Fibroblast of skin of right quadriceps (primary cell): ENCODE measurements at places on chromosomes 4 and X.
A peak's percentile ranks its signal among the peaks of the same experiment; 100 is the strongest.

DNA sequence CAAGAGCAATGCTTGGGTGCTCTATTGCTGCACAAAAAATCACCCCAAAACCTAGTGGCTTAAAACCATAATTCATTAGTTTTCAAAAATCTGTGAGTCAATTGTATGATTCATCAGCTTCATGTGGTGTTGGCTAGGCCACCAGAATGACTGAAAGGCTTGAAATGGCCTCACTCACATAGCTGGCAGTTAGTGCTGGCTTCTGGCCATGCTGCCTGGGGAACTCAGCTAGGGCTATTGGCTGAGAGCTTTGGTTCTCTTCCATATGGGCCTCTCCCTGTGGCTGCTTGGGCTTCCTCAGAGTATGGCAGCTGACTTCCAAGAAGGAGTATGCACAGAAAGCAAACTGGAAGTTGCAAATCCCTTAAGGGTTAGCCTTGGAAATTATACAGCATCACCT lies 3.1 kb upstream of the MTMR1 start:
- DNase-seq: peak; percentile 92

GRCh38 chr4:42655921-42656678 lies 805 bp downstream of the ATP8A1 start:
- no peak for DNase-seq

DNA sequence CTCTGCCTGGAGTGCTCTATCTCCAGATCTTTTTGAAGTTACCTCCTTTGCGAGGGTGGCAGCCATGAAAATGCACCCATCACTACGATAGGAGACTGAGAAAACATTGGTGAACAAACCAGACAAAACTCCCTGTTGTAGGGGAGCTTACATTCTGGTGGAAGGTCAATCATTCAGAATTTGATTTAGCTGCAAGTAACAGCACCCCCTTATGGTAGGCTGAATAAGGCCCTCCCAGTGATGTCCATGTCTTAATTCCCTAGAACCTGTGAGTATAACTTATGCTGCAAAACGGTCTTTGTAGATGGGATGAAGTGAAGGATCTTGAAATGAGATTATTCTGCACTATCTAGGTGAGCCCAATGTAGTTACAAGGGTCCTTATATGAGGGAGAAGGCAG lies 5.6 kb upstream of the TEC start:
- DNase-seq: no peak

DNA sequence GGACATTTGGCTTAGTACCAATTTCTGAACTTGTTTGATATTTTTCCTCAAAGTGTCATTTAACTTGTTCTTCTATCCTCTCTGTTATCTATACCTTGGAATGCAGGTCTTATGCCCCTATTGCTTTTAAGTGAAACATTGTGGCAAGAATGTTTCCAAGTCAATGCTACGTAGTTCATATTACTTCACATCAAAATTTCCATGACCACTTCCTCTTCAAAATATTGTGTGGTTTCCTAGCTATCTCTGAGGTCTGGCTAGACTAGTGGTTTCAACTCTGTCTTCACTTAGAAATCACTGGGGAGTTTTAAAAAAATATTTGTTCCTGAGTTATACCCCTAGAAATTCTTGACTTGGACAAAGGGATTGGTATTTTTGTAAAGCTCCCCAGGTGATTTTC lies 20.2 kb upstream of the RASGEF1B start:
- no peak for DNase-seq

DNA sequence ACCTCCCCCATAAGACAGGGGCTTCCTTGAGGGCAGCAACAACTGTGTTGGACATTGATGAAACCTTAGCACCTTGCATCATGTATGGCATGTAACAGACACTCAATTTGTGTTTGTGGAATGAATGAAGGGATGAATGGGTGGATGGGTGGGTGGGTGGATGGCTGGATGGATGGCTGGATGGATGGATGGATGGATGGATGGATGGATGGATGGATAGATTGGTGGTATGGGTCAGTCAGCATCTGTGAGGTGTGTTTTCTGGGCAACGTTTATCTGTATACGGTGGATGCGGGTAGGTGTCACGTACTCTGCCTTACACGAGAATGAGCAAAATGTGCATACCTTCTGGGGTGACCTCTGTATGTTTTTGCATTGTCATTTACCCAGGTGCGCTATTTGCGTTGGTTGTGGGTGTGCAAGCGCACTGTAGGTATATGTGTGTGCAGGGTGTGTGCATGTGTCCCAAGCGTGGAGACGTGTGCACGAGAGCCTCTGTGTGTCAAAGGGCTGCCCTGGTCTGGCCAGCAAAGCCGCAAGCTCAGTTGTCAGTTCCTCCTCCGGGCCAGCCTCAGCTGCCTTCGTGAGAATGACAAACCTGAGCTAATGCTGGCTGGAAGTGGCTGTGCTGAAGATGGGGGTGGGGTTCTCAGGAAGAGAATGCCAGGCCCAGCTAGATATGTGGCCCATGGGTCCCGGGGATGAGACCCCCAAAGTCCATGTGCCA lies 26.5 kb downstream of the ELF4 start:
- no peak for DNase-seq

DNA sequence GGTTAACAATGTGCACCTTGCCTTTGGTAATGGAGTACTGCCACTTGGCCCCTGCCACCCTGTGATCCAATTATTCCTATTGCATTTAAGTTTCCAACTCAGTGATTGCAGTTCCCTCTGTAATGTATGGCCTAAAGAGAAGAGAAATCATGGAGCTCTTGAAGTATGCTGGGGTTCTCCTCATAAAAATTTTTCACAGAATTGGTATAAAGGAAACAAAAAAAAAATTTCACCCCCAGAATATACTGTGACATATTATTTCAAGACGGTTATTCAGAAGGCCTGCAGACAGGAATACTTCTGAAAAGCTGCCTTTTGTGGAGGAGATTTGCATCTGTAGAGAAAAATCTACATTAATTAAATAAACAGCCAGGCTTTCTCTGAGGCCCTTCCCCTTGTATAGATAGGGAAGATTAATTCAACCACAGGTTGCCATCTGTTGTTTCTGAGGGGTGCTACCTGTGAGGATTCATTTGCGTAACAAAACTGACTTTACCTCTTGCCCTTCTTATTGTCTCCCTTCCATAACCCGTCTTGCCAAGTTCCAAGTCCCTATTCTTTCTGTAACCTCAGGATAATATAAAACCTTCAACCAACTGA lies 94.8 kb upstream of the LANCL3 start:
- DNase-seq: no peak

DNA sequence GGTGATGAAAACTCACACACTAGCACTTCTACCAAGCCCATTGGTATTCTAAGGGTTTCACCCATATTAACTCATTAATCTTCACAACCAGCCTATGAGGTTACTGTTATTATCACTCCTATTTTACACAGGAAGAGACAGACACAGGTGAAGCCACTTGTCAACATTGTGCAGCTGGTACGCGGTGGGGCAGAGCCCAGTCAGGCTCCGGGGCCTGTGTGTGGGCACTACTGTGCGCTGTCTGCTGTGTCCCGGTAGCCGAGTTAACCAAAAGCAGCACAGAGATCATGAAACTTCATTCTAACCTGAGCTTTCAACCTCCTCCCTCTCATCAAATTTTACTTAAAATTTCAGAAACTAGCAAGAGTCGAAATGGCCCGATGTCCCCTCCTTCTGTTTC lies 111.3 kb downstream of the PHKA2 start:
- no peak for DNase-seq

DNA sequence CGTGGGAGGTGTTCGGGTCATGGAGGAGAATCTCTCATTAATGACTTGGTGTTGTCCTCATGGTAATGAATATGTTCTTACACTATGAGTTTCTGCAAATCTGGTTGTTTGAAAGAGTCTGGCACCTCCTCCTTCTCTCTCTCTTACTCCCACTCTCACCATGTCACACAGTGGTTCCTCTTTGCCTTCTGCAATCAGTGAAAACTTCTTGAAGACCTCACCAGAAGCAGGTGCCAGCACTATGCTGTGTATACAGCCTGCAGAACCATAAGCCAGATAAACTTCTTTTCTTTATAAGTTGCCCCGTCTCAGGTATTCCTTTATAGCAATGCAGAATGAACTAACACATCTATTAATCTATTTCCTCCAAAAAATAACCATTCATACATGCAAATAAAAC lies 275.0 kb downstream of the ANTXR2 start:
- DNase-seq: no peak

GRCh38 chrX:99001286-99001685 lies 1408.8 kb downstream of the PCDH19 start:
- DNase-seq: no peak

DNA sequence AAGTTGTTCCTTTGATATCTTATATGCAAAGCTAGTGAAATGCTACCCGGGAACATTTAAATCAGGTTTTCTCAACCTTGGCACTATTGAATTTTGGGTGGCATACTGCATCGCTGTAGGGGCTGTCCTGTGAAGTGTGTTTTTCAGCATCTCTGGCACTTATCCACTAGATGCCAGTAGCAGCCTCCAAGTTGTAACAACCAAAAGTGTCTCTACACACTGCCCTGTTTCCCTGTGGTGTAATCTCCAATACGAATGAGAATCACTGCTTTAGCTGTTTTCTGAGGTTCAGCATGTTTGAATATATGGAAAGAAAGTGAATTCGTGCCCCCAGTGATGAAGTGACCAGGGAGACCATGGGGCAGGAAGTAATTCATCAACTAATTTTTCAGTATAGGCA lies 551.6 kb upstream of the PRKX start:
- no peak for DNase-seq

DNA sequence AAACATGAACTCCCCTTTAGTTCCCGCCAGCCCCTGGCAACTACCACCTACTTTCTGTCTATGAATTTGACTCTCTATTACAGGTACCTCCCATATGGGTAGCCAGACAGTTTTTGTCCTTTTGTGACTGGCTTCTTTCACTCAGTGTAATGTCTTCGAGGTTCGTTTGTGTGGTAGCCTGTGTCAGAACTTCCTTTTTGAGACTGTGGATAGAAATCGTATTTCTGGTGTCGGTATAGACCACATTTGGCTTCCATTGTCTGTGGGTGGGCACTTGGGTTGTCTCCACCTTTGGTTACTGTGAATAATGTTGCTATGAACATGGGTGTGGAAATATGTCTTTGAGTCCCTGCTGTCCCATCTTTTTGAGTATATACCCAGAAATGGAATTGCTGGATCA lies 5.4 kb upstream of the CLDN34 start:
- DNase-seq: no peak

GRCh38 chr4:6316461-6317003 lies 46.9 kb downstream of the WFS1 start:
- no peak for DNase-seq

GRCh38 chr4:11720292-11720691 lies 291.6 kb upstream of the HS3ST1 start:
- DNase-seq: peak; percentile 34

GRCh38 chr4:8191136-8191747 lies 7.8 kb upstream of the SH3TC1 start:
- no peak for DNase-seq

- DNase-seq: no peak
Measured at GRCh38 chr4:15237648-15238230, 190.1 kb upstream of the C1QTNF7 start.

- no peak for DNase-seq
Measured at GRCh38 chr4:177376024-177376423, 66.2 kb downstream of the AGA start.

- no peak for DNase-seq
Measured at GRCh38 chrX:103373581-103373980, 2.8 kb upstream of the BEX3 start.

DNA sequence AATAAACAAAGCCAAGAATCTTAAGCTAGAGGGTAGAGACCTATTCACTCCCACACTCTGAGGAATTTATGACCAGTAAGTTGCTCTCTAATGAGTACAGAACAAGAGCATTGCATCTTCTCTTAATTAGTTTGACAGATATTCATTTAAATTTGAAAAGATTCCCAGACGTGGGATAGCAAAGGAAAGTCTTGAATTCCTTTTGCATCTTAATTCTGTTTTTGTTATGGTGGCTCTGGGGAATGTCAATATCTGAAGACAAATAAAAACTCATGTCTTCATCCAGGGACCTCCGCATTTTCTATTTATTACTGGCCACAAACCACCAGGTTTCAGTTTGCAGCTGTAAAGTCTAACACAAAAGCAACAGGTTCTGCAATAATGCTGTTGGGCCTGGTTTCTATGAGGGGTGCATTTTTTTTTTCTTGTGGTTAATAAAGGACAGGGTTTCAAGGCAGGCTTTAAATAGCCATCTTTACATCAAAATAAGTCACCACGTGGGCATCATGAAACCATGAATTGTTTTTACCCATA lies 172.3 kb downstream of the SHROOM3 start:
- peak; percentile 87 for DNase-seq

DNA sequence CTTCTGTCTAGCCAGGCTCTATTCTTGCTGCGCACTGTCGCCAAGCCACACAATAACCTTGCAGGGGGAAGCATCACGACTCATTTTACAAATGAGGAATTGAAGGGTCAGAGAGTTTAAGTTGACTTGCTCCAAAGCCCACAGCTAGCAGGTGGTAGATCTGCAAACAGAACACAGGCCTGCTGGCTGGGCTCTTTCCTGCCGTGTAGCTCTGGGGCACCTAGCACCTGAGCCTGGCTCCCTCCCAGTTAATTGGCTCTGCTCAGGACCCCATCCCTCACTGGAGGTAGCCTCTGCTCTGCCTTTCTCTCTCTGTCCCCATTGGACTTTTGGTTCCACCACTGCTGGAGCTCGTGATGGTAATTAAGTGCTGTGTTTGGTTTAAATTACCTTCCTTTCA lies 98.5 kb downstream of the NSUN7 start:
- DNase-seq: no peak

- no peak for DNase-seq
Measured at GRCh38 chr4:16120720-16121119, 36.9 kb upstream of the PROM1 start.

DNA sequence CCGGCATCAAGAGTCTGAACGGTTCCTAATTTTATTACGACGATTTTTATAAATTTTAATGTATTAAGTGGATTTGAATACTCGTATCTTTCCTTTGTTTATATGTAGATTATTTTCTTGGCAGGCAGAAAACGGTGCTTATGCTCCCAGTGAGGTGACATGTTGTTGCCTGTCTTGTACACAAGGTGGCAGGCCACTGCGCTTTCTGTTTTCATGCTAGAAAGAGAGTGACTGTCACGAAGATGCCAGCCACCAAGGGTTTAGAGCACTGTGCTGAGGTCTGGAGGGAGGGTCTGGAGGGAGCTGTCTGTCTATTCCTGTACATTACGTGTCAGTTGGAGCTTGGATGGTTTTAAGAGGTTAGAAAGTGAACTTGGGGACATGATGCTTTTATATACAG lies 87.7 kb downstream of the SHROOM2 start:
- no peak for DNase-seq

DNA sequence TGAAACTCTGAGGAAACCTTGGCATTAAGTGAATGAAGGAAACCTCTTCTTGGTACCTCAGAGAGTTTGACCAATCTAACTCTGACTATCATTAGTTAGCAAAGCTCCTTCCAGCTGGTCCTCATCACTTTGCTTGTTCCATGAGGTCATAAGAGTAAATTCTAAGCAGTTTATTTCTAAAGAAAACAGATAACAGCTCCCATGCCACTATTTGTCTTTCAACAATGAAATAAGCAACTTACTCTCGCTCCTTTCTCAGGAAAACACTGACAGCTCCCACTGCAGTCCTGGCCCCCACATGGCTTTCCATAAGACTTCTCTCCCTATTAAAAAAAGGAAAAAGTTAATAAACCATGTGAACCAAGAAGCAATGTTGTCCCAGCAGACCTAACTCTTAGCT lies 127.7 kb downstream of the COL4A6 start:
- no peak for DNase-seq

GRCh38 chrX:42803320-42803719 lies 25.4 kb upstream of the PPP1R2C start:
- DNase-seq: peak; percentile 63

GRCh38 chrX:18938710-18939109 lies 45.2 kb downstream of the PHKA2 start:
- DNase-seq: peak; percentile 19
